ENCODE measurements at places on chromosomes 12 and 14.
A peak's percentile ranks its signal among the peaks of the same experiment; 100 is the strongest.

DNA sequence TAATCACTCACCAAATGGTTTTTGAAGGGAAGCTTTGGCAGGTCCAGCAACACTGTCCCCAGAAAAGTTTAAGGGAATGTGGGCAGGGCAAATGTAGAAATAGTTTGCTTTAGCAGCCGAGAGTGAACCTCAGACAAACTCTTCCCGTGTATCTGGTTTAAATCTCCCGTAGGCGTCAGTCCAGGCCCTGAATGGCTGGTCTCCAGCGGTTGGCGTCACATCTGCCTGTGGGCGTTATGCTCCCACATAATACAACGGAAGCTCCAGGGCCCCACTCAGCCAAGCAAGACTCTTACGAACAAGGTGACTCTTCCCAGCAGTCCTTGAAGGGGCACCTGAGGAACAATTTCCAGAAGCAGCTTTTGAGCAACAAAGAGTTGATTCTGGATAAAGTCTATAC lies 942 bp downstream of the ZC2HC1C start:
- DNase-seq: no peak

- peak; percentile 95 for DNase-seq
Measured at GRCh38 chr12:122965851-122966742, at the start of gene ABCB9. Gene ABCB9, minus strand, starts transcription at chr12:122966463. Its CDS starts 6,228 bp downstream, at chr12:122960235.

DNA sequence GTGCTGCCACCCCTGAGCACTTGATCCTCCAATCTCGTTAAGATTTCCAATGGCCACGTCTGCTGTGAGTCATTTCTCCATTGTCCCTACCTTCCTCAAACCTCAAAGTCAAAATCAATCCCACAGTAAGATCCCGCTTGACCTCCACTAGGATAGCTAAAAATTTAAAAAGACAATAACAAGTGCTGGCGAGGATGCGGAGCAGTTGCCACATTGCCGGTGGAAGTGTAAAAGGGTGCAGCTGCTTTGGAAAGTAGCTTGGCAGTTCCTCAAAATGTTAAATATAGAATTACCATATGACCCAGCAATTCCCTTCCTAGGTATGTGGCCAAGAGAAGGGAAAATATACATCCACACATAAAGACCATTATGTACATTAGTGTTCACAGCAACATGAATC lies 9.5 kb upstream of the BCL7A start:
- DNase-seq: no peak

- no peak for DNase-seq
Measured at GRCh38 chr12:132163911-132164288, 19.6 kb downstream of the NOC4L start.

- peak; percentile 36 for DNase-seq
Measured at GRCh38 chr12:28872654-28873268, 276.3 kb upstream of the FAR2 start.

DNA sequence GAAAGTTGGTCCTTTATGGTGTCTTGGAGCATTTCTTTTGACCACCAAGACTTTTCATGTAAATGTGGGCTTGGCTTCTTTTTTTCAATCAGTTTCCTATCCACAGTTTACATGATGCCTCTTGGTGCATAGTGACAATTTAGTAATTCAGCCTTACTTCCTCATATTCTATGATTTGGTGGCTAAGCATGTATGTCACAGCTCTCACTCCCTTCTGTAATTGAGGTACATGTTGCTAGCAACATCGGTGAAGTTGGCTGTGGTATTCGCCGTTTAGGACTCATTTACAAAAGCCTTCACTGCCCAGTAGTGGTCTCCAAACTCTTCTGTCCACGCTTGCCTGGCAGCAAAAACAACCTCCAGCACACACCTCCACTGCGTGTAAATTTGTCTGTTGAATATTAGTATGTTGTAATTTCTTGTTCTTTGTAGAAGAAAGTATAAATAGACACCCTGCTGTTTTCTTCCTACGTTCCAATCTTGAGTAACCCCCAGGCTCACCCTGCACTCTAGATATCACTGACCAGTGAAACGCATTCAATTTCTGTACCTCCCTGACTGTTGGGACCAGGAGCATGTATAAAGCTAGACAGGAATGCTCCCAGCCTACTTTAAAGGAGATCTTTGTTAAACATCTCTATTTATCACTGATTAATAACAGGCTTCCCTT lies 90.4 kb downstream of the PPP2R5C start:
- no peak for DNase-seq

- no peak for DNase-seq
Measured at GRCh38 chr12:65885312-65885711, 61.0 kb downstream of the HMGA2 start.

- no peak for DNase-seq
Measured at GRCh38 chr12:131459773-131460365, 251.0 kb upstream of the SFSWAP start.

DNA sequence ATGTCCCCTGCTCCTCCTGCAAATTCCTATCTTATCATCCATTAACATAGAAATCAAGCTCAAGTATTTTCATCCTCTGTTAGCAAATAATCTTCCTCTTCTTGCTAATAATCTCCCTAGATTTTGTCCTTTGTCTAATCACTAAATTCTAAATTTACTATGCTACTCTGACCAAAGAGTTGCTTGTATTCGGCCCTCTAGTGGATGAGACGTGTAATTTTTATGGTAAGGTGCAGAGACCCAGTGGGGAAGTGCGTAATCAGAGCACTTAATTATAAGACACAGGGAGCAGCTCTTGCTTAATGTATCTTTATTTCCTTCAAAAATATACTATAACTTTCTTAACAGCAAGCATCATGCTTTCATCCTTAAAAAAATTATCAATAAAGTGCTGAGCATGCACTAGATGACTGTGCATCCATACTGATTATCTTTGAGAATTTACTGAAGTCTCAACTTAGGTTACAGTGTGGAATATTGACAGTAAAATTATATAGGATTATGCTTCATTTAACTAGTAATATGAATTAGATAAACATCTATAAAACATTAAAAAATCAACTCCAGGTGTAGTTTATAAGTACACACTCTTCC lies 212.6 kb downstream of the SLC16A7 start:
- no peak for DNase-seq

DNA sequence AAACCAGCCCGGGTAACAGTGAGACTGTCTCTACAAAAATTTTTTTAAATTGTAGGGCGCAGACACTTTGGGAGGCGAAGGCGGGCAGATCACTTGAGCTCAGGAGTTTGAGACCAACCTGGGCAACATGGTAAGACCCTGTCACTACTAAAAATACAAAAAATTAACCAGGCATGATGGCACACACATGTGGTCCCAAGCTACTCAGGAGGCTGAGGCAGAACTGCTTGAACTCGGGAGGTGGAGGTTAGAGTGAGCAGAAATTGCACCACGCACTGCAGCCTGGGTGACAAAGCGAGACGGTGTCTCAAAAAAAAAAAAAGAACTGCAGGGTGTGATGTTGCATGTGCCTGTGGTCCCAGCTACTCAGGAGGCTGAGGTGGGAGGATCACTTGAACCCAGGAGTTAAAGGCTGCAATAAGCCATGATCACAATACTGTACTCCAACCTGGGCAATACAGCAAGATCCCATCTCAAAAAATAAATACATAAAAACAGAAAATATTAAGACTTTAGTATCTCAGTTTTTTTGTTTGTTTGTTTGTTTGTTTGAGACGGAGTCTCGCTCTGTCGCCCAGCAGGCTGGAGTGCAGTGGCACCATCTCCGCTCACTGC lies 16.9 kb downstream of the ATXN2 start:
- no peak for DNase-seq

DNA sequence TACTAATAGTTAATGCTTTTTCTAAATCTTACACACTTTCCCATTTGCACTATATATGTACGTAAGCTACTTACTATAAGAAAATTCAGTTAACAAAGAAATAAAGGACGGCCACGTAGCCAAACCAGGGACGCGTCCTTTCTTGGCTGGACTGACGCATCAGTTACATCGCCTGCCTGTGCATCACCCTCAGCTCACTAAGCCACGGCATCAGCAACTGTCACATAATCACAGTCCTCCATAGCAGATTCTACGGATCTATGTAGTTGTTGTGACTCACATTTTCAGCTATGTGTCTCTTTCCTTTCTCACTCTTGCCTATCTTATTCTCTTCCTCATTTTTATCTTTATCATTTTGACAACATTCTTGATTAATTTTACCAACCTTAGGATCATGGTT lies 38.1 kb upstream of the C12orf50 start:
- no peak for DNase-seq

DNA sequence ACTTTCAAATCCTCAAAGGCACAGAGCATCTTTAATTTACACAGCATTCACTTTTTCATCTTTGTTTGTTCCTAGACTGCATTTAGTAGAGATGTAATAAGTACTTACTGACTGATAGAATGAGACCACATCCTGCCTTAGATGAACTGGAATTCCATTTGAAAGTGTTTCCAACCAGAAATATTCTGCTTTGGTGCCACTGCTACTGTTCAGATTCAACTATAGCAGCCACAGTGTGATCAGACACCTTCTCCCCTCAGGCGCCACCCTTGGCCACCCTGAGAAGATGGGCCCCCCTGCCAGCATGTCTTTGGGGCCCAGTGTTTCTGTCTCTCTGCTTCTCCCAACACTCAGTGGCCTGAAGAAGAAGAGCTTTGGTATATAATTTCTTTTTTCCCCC lies 449.1 kb downstream of the RAD51B start:
- no peak for DNase-seq

DNA sequence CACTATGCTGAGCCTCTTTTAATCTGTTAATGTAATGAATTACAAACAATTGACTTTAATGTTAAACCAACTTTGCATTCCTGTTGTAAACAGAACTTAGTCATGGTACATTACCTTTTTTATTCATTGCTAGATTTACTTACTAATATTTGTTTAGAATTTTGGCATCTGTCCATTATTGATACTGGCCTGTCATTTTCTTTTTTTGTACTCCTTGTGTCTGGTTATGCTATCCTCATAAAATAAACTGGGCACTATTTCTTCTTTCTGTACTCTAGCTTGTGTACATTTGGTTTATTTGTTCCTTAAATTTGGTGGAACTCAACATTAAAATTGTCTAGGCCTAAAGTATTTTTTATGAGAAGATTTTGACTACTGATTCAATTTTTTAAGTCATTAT lies 32.1 kb downstream of the SPATA7 start:
- DNase-seq: no peak

DNA sequence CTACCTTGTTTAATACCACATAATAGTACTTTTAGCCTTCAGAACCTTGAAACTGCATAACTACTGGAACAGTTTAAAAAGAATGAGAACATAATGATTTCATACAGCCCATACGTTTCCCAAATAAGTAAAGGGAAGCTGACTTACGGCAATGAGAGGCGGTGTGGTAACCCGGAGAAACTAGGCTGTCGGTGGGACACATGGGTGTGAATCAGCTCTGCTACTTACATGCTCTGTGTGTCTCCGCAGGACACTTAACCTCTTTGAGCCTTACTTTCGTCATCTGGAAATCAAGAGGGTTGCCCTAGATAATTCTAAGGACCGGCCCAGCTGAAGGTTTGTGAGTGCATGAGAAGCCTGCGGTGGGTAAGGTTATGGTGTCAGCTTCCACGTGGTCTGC lies 49.3 kb upstream of the PLEKHG3 start:
- no peak for DNase-seq

DNA sequence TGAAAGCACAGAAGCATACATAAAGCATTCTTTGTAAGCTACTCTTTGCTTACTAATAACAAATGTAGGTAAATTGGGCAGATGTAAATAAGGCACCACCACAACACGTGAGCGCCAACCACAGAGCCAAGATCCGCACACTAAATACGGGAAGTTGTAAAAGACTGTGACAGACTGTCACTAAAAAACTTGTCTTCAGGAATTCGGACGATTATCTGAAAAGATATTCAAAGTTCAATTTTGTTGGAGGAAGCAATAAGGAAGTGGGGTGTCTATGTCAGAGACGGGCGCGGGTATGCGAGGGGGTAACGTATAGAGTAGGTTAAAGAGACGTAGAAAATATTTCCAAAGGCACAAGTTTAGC lies 1.5 kb upstream of the HSP90B1 start:
- DNase-seq: peak; percentile 64

- no peak for DNase-seq
Measured at GRCh38 chr12:28242129-28242495, 51.9 kb downstream of the CCDC91 start.

DNA sequence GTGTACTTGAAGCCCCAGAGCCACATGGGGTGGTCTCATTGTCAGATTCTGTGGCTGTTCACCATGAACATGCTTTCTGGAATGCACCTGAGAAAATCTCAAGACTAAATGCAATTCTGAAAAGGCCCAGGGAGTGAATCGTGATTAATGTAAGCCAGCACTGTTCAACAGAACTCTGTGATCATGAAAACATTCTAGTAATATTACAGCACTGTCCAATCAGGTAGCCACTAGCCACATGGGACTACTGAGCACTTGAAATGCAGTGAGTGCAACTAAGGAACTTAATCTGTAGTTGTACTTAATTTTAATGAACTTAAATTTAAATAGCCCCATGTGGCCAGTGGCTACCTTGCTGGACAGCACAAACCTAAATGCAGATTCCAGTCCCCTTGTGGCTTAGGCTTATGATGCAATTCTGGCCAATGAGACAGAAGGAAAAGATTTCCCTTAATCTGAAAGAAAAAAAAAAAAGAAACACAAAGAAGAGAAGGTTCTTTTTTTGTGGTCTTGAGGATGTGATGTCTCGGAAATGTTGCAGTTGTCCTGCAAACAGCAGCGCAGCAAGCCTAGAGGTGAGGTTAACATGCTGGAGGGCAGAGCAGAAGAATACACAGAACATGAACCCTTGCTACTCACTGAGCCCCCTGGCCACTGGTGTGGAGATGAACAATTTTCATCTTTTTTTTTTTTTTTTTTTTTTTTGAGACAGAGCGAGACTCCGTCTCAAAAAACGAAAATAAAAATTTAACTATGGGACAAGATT lies 48.2 kb downstream of the SPPL3 start:
- DNase-seq: no peak

- DNase-seq: no peak
Measured at GRCh38 chr12:7787574-7788293, 1.5 kb upstream of the NANOG start.

- peak; percentile 44 for DNase-seq
Measured at GRCh38 chr14:103527408-103528145, 1.4 kb upstream of the TRMT61A start.

DNA sequence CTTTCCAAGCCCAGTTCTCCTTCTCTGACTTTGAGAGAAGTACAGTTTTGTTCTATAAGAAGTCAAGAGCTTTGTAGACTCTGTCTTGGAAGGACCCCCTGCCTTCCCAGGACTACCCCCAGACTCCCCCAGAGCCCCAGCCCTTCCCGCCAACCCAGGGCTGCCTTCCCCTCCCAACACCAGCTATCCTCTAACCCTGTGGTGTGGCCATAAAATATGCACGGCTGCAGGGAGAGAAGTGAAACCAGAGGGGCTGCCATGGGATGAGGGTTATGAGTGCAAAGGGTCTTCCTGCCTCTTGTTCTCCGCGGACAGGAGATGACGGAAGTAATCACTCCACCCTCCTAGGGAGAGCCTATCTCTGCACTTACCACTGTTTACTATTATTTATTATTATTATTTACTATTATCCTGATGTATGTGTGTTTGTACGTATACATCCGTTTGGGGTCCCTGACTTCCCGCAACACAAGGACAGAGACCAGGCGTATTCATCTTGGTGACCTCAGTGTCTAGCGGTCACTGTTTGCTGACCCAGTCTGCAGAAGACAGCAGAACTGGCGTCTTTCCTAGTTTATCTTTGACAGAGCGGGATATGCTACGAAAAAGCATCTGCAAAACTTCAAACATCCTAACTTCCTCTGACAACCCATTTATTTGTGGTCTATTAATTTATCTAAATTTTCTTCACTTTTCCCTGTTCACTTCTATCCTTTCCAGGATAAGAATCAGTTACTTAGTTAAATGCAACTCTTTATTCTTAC lies 3.5 kb upstream of the SCNN1A start:
- no peak for DNase-seq

Measured in activated T-cell treated with anti-CD3 and anti-CD28 coated beads, Interleukin-2, amount 50 U/mL, for 48 hours (primary cell).